ENCODE measurements at places on chromosomes 4 and X.

DNA sequence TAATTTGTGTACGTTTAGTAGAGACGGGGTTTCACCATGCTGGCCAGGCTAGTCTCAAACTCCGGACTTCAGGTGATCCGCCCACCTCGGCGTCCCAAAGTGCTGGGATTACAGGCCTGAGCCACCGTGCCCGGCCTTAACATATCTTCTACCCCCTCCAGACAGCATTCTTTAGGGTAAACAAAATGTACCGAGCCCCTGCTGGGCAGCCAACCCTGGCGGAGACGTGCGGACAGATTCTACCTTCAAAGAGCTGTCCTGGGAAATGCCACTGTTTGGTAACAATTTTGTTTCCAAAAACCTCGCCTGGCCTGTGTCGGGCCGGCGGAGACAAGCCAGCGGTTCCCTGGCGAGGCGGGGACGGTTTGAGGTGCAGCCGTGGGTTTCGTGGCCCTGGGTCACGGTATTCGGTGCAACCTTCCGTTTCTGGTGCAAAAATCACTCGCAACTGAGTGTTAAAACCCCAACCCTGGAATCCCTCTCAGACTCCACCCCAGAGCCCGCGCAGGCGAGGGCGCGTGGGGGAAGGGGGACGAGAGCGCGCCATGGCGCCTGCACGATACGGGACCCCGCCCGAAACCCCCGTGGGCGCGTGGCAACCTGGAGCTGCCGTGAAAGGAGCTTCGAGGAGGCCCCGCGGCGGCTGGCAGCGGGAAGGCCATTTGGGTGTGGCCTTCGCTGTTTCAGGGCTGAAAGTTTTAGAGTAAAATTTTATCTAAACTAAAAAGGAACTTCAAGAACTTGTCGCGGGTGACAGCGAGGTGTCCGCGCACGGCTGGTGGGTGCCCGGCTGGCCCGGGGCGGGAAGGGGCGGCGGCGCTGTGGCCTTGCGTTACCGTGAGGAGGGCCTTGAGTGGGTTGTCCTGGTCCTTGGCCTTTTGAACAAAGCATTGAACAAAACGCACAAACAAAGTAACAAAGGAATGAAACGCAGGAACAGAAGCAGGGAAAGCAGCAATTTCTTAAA, 17.0 kb downstream of the MRFAP1 start:
- DNase-seq: no peak

GRCh38 chr4:72568959-72569718, at the start of gene ADAMTS3:
Gene ADAMTS3 (minus strand): TSS chr4:72569221. CDS start chr4:72568762, 459 bp downstream.
- no peak for DNase-seq

DNA sequence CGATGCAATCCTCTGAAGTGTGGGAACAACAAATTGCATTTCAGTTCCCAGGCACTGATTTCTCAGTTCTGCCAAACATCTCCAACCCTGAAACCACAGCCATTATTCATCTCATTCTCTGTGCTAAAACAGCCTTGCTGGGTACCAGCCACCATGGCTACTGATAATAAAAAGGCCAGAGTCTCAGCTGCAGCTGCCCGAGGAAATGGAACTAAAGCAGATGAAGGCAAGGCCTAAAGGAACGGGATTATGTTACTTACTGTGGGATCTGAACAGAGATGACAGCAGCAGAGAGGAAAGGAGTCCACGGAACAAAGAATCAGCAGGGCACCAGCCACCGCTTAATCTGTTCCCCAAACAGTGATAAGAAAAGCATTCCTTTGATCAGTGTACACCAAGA, 155.7 kb downstream of the PAPSS1 start:
- no peak for DNase-seq

DNA sequence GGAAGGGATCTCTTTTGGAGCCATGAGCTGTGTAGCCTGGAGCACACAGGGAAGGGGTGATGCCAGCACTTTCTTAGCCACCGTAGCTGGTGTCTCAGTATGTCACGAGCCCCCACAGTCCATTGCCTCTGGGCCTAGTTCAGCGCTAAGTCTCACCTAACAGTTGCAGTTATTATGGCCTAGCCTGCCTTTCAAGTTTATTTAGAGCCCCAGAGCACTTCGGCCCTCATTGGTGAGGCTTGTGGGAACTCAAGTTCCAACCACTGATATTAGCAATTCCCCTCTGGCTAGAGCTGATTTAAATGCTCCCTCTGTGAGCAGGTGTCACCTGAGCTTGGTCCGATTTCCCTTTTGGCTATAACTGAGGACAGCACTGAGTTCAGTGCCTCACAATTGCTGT, 388.4 kb upstream of the MAOA start:
- DNase-seq: no peak

- DNase-seq: no peak
Measured at GRCh38 chr4:98558471-98559169, 99.8 kb downstream of the TSPAN5 start.

DNA sequence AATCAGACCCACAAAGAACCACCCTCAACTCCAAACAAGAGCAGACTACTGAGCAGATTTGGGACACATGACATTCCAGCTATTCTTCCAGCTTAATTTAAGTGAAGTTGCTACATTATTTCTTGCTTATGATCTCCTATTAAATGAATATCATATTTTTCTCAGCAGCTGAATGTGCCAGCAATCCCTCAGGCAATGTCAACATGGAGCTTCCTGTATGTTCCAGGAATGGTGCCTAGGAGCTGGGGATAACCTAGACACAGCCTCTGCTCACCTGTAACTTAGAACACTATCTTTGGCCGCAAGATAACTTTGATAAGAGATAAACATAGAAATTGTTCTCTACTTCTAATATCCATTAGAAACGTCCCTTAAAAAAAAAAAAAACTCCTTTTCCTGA, 274.4 kb upstream of the RASGEF1B start:
- no peak for DNase-seq

GRCh38 chr4:88119943-88120342, 38.5 kb downstream of the ABCG2 start:
- DNase-seq: no peak

GRCh38 chrX:16119353-16120220, 3.8 kb upstream of the GRPR start:
- no peak for DNase-seq

DNA sequence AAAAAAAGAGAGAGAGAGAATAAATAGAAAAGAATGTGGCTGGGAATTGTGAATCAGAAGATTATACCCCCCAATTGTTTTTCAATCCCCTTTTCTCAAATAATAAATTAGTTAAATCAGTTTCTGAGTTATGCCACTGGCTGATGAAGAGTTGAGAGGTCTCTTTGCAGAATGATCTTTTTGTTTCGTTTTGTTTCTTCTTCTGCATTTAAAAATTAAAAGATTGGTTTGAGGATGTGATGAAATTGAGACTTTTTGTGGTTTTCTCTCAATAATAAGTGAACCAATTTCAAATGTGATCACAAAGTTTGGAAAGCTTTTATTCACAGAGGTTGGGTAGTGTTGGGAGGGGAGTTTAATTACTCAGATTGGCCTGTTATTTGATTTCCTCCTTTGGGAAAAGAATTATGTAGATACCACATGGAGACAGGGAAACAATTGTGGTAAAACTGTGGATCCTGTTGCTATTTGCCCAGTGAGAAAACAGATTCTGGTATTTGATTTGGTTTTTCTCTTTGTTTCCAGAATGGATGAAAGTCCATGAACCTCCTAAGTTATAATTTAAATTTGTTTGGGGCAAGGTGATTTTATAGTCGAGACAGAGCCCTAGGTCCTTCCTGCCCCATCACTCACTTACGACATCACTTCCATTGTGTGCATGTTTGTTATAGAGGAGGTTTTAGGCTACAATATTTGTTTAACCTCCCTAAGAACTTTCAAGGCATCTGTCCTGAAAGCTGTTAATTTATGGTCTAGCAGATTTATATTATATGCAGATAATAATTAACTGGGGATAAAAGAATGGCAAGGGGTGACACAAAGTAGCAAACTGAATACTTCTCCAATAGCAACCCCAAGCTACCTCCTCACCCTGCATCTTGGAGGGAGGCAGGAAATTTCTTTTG, 92.0 kb upstream of the BMPR1B start:
- DNase-seq: no peak

- DNase-seq: no peak
Measured at GRCh38 chr4:184228056-184228705, 10.5 kb upstream of the ENPP6 start.

GRCh38 chrX:45771560-45772340, 571.1 kb upstream of the DIPK2B start:
- peak; percentile 34 for DNase-seq

DNA sequence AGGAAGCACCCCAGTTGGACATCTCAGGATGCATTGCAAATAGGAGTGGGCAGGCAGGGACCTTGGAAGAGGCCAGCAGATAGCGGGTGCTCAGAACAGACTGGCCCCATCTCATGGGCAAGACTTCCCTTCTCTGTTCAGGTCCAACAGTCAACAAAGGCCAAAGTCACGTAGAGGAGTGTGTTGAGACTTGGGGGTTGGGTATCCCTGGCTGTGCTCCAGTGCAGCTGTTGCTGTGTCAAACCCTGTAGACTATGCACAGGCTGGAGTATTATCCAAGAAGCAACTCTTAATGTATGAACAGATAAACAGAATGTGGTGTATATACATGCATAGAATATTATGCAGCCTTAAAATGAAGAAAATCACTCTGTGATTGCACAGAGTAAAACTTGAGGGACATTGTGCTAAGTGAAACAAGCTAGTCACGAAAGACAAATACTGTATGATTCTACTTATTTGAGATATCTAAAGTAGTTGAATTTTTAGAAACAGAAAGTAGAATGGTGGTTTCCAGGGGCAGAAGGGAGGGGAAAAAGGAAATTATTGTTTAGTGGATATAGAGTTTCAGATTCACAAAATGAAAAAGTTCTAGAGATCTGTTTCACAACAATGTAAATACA, 192.1 kb upstream of the LCORL start:
- no peak for DNase-seq

- peak; percentile 9 for DNase-seq
Measured at GRCh38 chrX:49919617-49920016, 2.8 kb upstream of the CLCN5 start.

GRCh38 chrX:132463411-132463810, 25.4 kb downstream of the MBNL3 start:
- no peak for DNase-seq

DNA sequence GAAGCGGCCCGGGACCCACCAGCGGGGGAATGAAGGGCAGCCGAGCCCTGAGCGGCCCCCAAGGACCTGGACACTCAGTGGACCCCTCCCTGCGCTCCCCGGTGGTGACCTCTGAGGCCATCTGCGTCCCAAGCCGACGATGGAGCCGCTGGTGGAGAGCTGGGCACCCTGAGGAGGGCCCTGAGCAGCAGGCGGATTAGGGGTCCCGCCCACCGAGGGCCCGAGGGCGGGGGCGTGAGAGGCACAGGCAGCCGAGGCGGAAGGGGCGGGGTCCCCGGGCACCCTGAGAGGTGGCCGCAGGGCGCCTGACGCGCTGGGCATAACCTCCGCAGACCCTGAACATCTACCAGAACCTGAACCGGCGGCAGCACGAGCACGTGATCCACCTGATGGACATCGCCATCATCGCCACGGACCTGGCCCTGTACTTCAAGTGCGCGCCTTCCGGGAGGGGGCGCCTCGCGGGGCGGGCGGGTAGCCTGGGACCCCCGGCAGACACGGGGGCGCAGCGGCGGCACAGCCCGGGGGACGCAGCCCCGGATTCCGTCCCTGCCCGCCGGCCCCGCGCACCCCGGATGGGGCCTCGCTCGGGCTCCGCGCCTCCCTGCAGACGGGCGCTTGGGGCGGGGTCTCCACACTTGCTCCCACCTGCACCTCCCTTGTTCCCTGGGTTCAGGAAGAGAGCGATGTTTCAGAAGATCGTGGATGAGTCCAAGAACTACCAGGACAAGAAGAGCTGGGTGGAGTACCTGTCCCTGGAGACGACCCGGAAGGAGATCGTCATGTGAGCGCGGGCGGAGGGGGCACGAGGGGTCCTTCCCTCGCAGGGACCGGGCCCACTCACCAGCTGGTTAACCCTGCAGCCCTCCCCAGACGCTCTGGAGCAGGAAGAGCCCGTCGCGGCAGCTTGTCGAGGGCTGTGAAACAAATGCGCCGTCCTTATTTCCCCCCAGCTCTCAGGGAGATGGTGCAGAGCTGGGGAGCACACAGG, 10.3 kb downstream of the ATP5ME start:
- peak; percentile 77 for DNase-seq

DNA sequence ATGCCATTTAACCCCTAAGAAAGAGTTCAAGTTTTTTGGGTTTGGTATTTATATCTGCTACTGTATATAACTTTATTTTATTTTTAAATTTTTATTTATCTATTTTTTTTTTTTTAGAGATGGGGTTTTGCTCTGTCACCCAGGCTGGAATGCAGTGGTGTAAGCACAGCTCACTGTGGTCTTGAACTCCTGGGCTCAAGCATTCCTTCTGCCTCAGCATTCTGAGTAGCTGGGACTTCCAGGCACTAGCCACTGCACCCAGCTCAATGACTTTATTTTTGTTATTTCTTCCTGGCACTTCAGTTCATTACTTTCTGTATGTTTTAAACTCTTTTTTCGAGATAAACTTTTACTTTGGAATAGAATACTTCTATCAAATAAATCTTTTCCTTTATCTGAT, 42.4 kb upstream of the PGAM4 start:
- no peak for DNase-seq

DNA sequence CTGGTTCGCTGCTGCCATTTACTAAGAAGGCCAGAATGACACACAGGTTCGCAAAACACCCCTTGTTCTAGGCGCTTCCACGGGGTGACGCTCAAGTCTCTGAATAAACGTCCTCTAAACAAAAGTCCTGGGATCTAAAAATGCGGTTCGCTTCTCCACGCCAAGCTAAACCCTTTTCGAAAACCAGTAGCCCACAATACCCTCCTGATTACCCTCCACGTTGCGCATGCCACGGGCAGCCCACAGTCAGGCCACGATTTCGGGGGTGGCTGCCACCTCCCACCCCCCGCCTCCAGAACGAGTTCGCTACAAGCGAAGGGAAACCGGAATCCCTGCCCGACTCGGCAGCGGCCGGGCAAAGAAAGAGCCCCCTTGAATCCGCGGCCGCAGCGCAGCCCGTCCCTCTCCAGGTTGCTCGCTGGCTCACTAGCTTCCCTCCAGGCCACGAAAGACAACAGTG, 423 bp downstream of the RPL39 start:
- DNase-seq: peak; percentile 40

DNA sequence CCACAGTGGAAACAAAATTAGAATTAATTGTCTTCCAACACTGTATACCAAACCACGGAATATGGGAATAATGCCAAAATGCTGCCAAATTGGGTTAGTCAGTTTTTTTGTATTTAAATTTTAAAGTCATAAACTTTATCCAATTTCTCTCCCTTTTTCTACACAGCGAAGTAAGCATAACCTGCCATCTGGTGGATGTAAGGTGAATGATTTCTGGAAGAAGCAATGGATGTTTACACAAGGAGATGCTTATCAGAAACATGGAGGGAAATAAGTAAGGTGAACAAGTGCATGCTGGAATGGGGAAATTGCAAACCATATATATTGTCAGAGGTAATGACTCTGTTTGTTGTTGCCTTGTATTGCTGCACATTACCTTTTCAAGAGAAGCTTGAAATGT, 691.9 kb downstream of the TECRL start:
- DNase-seq: no peak

Measured in stimulated activated CD4-positive, alpha-beta T cell treated with anti-CD3 and anti-CD28 coated beads, Interleukin-12 subunit alpha, Interleukin-12 subunit beta, amount 100 ng/mL, for 4 hours (primary cell).